ENCODE measurements at places on chromosomes 4 and X. TPM values are rescaled to one million over a fixed set of nuclear protein-coding genes. Genes with fewer than 3 reads are reported as not detected.

Gene CCDC110
- not detected for total RNA-seq

DNA sequence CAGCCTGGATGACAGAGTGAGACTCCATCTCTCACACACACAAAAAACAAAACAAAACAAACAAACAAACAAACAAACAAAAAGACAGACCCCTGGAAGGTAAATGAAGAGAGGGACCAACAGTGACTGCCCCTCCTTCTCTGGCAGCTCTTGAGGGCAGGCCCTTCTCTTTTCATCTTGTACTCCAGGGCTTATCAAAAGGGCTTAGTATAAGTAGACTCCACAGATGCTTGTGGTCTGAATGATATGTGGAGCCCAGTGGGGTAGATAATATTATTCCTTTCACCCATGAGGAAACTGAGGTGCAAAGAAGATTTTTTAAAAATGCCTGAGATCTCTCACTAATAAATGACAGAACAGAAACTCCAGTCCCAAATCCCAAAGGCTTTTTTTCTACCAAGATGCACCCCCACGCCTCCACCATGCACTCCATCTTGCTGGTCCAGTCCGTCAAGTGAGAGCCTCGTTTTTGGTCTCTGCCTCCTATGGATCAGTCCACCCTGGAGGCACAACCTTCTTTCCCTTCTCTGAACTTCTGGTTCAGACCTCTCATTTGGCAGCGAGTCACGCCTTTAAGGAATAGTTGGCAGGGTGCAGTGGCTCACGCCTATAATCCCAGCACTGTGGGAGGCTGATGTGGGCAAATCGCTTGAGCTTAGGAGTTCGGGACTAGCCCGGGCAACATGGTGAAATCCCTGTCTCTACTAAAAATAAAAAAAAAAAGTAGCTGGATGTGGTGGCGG is 17.0 kb upstream of the CHRNA9 start:
- DNase-seq = no peak

GRCh38 chr4:169070895-169071218 is 60.8 kb upstream of the CBR4 start:
- peak; percentile 26 for DNase-seq

- DNase-seq = no peak
Measured at GRCh38 chrX:56798866-56799758, 70.1 kb downstream of the NBDY start.

- peak; percentile 40 for DNase-seq
Measured at GRCh38 chr4:139175646-139176301, 1.2 kb downstream of the ELF2 start.

DNA sequence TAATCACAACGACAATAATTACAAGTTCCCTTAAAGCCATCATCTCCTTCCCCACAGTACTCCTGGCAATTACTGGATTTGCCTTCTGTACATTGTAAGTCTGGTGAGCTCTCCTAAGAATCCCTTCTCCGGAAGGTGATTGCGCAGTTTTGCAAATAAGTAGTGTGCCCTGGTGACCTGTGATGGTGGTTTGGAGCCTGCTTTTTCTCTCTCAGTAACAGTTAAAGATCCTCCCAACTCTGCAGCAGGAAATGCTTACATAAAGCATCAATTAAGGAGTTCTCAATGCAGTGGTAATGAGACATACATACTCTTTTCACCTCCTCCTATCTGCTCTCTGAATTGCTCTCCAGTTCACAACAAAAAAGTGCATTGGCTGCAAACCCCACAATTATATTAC is 159.7 kb downstream of the SH2D1A start:
- no peak for DNase-seq

GRCh38 chr4:30610361-30610760 is 109.8 kb upstream of the PCDH7 start:
- no peak for DNase-seq

- DNase-seq = no peak
Measured at GRCh38 chr4:122963216-122963615, 40.8 kb upstream of the NUDT6 start.

All from SJCRH30 (cell line).